Tibial artery (tissue), 4 donors: ENCODE measurements at places on chromosomes 3 and 15.

- no peak for DNase-seq
These were observed 78.1 kb upstream of the PRICKLE2 start for GRCh38 chr3:64303401-64303800.

GRCh38 chr3:192879346-192880031, 38.2 kb downstream of the MB21D2 start:
- DNase-seq, result no peak

- DNase-seq, result no peak
These were observed 6.1 kb upstream of the TP63 start for GRCh38 chr3:189625071-189625470.

- DNase-seq, result peak; percentile 48
These were observed 57.7 kb downstream of the SEMA5B start for GRCh38 chr3:122969585-122970469.

GRCh38 chr15:31485911-31486461, 159.4 kb downstream of the KLF13 start:
- peak; percentile 57 for DNase-seq
